Left forelimb (tissue), 1 donor: ENCODE measurements at places on chromosomes 3 and 15.

DNA sequence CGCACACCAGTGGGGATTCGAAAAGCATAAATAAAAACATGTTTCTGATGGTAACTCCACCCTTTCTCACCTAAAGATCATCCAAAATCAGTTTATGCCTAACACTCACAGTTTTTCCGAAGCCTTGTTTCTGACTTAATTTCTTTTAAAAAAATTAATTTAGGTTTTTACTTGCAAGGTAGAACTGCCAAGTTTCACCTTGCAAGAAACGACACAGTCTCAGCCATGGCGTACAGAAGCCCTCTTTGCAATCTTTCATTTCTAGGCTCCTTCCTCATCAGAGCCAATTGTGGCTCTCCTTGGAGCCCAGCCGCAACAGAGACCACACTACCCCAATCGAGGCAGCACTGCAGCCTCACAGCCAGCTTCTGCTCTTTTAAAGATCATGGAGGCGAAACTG is 31.0 kb upstream of the FEZF2 start:
- no peak for DNase-seq

GRCh38 chr3:195257454-195258448 is 13.2 kb downstream of the XXYLT1 start:
- DNase-seq: no peak

GRCh38 chr15:83318036-83318435 is 33.6 kb upstream of the BNC1 start:
- no peak for DNase-seq

- no peak for DNase-seq
These were observed 22.7 kb downstream of the CORO2B start for GRCh38 chr15:68601206-68602197.

GRCh38 chr3:153274561-153274960 is 112.5 kb downstream of the RAP2B start:
- no peak for DNase-seq

DNA sequence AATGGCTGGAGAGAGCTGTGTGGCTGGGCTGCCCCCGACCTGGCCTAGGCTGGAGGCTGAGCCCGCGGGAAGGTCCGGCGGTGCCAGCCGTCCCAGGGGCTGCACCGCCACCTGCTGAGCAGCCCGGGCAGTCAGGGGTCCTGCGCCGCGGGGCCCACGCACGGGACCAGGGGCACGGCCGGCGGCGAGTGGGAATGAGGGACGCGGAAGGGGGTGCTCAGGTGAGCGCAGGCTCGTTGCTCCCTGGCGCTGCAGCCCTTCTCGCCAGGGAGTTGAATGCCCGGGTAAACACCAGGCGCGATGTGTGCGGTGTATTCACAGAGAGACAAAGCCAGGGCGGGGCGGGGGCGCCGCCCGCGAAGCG is 666 bp upstream of the SEMA3F start:
- no peak for DNase-seq

DNA sequence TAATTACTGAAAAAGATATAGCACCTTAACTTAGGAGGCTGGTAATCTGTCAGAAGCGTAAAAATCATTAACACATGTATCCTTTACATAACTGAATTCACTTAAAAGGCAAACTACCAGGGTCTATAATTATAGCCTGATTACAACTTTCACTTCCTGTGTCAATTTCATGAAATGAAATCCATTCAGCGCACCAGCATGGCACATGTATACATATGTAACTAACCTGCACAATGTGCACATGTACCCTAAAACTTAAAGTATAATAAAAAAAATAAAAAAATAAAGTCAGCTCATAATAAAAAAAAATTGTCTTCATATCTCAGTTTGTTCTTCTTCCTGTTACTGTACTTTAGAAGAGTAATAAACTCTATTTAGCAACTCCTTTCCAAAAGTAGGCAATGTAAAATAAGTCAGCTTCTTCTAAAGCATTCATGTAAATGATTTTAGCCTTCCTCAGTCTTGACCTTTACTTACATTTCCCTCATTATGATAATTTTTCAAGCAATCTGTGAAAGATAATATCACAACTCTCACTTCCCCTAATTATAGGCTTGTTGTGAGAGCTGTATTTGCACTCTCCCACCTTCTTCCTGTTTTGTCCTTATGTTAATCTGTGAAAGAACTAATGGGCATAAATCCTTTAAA is 50.1 kb downstream of the KBTBD8 start:
- no peak for DNase-seq

GRCh38 chr3:157522648-157523047 is 19.4 kb upstream of the VEPH1 start:
- no peak for DNase-seq

- DNase-seq: no peak
These were observed 6.8 kb upstream of the CHST14 start for GRCh38 chr15:40463886-40464545.

DNA sequence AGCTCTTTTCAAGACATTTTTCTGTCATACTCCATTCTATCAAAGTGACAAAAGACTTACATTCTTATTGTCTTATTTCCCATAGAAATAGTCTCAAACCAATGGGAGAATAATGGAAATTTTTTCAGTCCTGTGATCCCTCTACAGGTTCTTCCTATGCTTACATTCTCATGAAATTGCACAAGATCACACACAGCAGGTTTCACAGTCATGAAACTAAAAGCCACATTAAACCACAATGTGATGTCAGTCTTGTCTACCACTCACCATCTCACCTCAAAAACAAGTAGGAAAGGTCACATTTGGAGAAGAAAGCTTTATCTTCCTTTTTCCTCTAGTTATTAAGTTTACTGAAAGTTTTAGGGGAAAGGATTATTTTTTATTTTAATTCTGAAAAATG is 161.0 kb upstream of the RORA start:
- DNase-seq: no peak

DNA sequence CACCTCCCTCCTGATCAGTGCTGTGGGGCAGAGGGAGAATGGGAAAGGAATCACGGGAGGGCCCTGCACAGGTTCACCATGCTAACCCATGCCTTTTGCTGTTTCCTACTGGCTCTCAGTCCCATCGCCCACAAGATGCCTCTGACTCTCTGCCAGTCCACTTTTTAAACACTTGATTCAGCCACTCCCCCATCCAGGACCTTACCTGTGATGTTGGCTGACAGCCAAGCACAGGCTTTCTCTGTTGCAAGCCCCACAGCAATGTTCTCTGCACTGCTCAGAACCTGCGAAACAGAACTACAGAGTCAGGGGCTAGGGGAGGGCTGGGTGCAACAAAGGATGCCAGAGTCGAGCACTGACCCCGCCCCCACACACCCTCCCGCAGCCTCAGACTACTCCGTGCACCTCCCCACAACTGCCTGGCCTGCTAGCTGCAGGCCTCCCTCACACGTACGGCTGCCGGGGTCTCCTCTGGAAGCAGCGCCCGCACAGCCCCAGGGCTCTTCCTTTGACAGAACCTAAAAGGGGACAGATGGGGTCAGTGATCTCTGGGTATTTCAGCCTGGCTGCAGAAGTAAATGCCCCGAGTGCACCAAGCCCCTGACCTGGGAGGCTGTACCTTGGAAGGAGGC is 9.1 kb downstream of the CDAN1 start:
- no peak for DNase-seq

- no peak for DNase-seq
These were observed 39.5 kb upstream of the TSEN2 start for GRCh38 chr3:12444582-12445471.

GRCh38 chr3:172356427-172356826 is 91.8 kb downstream of the GHSR start:
- no peak for DNase-seq

- no peak for DNase-seq
These were observed 5.5 kb upstream of the TSPAN3 start for GRCh38 chr15:77076323-77076915.

DNA sequence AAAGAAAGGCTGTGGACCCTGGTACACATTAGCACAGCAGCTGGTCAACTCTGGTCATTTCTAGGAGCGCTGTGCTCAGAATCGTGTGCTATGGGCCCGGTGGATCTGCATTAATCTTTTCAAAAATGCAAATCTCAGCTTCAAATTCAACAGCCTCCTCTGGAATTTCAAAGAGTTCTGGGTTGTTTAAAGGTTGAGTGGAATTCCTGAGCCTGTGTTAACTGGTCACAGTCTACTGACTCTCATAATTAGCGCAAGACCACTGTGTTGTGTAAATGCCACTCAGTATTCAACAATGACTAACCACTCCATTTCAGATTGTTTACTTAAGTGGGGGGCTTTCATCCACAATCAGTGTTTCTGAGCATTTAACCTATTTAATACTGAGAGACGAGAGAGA is 2.7 kb upstream of the ARNT2 start:
- DNase-seq: no peak

GRCh38 chr3:41088882-41089281 is 110.4 kb upstream of the CTNNB1 start:
- DNase-seq: no peak

DNA sequence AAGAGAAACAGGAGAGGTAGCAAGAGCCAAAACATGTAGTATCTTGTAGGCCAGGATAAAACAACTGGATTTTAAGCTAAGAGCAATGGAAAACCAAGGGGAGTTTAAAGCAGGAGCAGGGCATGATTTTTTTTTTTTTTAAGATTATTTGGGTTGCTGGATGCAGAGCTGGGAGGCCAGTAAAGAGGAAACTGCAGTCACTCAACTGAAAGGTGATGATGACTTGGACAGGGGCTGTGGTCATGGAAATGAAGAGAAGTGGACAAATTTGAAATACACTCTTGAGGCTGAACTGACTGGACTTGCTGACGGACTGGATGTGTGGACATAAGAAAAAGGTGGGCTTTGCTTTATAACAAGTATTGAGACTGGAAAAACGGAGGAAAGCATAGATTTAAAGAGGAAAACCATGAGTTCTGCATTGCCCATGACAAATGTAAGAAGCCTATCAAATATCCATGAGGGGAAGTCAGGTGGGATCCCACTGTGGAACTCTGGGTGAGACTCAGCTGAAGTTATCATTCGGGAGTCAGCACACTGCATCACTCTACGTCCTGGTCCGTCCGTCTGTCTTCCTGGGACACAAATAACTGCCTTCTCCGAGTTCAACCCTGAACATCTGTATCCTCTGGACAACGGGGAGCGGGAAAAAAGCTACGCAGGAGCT is 688 bp downstream of the XPC start:
- DNase-seq: no peak

DNA sequence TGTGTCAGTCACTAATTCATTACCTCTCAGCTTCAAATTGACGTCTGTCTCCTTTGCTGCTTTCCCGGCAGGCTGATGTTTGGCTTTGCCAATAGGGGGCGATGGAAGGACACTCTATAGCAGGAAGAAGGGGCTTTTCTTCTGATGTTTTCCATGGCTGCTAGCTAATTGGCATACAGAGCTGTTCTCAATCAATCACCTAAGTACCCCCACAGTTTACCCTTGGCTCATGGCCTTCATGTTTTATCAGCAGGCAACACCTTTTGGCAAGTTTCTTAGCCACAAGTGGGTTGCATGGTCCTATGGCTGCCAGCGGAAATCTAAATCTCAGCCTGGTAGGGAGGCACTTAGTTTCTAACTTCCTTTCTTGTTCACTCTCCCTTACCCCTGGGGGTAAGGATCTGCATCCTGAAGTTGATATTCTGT is 45.0 kb downstream of the ESYT3 start:
- no peak for DNase-seq

- no peak for DNase-seq
These were observed 71.1 kb downstream of the MRPL46 start for GRCh38 chr15:88395872-88396781.

GRCh38 chr3:36575241-36575640 is 189.1 kb downstream of the DCLK3 start:
- no peak for DNase-seq

GRCh38 chr3:189629803-189630455 is 1.3 kb upstream of the TP63 start:
- no peak for DNase-seq

GRCh38 chr15:40437752-40438687 is 2.7 kb upstream of the BAHD1 start:
- no peak for DNase-seq

GRCh38 chr15:79451361-79451999 is 19.3 kb downstream of the MINAR1 start:
- DNase-seq: no peak

DNA sequence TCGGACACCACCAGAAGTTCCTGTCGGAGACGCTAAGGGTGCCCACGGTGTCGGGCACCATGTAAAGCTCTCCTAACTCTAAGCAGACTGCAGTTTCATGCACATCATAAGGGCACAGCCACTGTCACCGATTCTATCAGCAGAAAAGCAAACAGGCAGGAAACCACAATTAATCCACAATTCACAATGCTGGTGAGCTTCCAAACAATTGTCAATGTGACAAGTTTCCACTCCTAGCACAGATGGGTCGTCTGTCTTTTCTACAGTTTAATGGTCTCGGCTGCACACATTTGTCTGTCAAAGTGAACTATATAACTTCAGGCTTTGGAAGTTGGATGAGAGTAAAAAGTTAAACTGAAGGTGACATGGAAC is 8.8 kb upstream of the OCA2 start:
- DNase-seq: no peak

DNA sequence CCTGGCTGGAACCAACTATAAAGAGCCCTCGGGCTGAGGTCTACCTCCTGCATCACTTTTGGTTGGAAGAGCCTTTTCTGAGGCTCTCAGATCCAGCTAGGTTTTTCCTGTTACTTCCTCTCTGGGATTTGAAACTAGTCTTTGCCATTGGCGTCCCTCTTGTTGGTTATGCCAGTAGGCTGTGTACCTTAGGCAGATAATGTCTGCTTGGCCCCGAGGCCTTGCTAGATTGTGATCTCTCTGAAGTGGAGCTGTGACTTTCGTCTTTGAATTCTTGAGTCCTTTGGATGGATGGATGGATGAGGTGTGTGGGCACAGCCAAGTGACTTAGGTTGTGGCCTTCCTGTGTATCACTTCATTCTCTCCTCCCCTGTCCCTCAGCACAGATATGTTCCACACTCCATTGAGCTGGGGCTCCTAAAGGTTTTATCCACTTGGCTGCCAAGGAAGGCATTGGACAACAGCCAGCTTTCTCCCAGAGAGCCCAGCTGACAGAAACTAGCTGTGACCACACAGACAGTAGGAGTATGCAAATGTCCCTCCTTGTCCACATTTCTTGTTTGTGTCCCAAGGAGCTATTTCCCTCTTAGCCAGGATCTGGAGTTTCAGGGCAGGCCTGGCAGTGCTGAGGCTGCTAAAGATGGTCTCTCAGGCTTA is 7.9 kb upstream of the DNAJC17 start:
- DNase-seq: no peak

GRCh38 chr3:14379843-14380242 is 22.6 kb upstream of the SLC6A6 start:
- no peak for DNase-seq

- no peak for DNase-seq
These were observed 328.6 kb upstream of the RGMA start for GRCh38 chr15:93417631-93418030.

GRCh38 chr3:64176461-64176996 is 48.7 kb downstream of the PRICKLE2 start:
- no peak for DNase-seq

DNA sequence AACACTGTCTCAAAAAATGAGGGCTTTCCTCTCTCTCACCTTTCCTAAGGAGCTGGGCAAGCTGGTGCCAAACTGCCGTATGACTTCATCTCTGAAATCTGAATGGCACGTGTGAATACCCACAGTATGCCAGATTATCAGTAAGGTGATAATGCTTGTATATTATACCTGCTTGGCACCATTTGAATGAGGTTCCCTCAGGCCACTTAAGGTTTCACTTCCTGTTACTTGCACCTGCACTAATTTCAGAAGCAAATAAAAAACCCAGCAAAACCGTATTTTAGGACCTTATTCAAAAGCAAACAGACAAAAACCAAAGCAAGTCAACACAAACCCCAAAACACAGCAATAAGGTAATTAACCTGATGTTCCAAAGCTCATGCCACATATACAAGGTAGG is 19.7 kb downstream of the FOXP1 start:
- no peak for DNase-seq

- no peak for DNase-seq
These were observed 223.1 kb downstream of the RBMS3 start for GRCh38 chr3:29503958-29504357.
